ENCODE measurements at places on chromosomes 1 and 21. TPM values are rescaled to one million over a fixed set of nuclear protein-coding genes. Genes with fewer than 3 reads are reported as not detected.

DNA sequence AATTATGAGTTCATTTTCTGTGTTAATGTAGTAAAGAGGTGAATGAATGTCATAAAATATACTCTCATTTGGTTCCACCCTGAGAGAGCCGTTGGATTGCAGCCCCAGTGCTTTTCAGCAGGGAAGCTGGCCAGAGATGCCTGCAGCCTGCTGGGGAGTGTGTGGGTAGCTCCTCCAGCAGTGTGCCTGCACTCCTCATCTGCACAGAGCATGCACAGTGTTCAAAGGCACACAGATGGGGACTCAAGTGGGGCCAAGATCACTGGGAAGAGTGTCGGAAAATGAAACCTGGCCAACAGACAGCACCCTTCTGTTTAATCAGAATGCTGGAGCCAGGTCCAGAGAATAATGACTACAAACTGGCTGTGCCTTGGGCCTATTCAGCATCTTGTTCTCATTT, 206.8 kb downstream of the ST6GALNAC3 start:
- no peak for DNase-seq
- H3K4me3 ChIP-seq, result no peak overlapping the region
- no peaks in the 10 kb centered on the region for H3K27me3 ChIP-seq
- peaks cover 18% of the 10 kb centered on the region for H3K4me1 ChIP-seq
- H3K36me3 ChIP-seq, result no peaks in the 10 kb centered on the region
- H3K27ac ChIP-seq, result no peak overlapping the region

DNA sequence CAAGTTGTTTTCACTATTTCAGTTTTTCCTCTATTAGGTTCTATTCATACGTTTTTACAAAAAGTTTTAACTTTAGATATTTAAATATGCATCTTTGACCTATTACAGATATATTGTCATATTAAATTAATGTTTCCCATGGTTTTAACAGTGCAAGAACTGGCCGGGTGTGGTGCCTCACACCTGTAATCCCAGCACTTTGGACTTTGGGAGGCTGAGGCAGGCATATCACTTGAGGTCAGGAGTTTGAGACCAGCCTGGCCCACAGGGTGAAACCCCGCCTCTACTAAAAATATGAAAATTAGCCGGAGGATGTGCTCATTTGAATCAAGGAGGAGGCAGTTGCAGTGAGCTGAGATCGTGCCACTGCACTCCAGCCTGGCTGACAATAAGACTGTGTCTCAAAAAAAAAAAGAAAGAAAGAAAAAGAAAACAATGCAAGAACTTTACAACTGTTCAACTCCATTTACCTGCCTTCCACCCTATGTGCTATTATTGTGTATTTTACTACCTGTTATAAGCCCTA, 19.8 kb upstream of the TINAGL1 start:
- H3K36me3 ChIP-seq, result no peaks in the 10 kb centered on the region
- DNase-seq, result no peak
- no peaks in the 10 kb centered on the region for H3K4me1 ChIP-seq
- H3K27ac ChIP-seq, result no peak overlapping the region
- H3K4me3 ChIP-seq, result no peak overlapping the region

- DNase-seq, result no peak
- H3K36me3 ChIP-seq, result no peaks in the 10 kb centered on the region
- no peak overlapping the region for H3K27ac ChIP-seq
- H3K27me3 ChIP-seq, result no peaks in the 10 kb centered on the region
- no peak overlapping the region for H3K4me3 ChIP-seq
Measured at GRCh38 chr1:156342166-156342955, 4.0 kb downstream of the TSACC start.

DNA sequence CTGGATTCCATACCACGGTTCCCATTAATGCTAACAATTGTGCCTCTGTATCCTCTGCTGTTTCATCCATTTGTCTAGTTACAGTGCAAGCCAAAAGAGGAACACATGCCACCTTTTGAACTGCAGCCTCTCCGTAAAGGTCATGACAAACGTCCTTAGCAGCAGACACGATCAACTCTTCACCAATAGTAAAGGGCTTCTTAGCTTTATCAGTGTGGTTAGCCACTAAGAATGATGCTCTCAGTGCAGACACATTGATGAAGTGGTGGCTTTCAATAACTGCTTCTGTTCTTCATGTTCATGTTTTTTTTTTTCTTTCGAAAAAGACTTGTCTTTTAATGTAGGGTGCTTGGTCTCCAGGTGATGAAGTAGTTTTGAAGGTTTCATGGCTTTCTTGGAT, 14.3 kb downstream of the XPR1 start:
- no peaks in the 10 kb centered on the region for H3K4me1 ChIP-seq
- no peaks in the 10 kb centered on the region for H3K36me3 ChIP-seq
- H3K4me3 ChIP-seq, result no peak overlapping the region
- H3K27me3 ChIP-seq, result no peaks in the 10 kb centered on the region

GRCh38 chr1:164953815-164954214, 394.8 kb downstream of the PBX1 start:
- H3K27ac ChIP-seq, result no peak overlapping the region
- H3K36me3 ChIP-seq, result no peaks in the 10 kb centered on the region
- no peak overlapping the region for H3K4me3 ChIP-seq
- no peaks in the 10 kb centered on the region for H3K4me1 ChIP-seq

GRCh38 chr1:219582865-219583264, 30.0 kb downstream of the ZC3H11B start:
- H3K27ac ChIP-seq, result no peak overlapping the region
- no peaks in the 10 kb centered on the region for H3K4me1 ChIP-seq
- H3K4me3 ChIP-seq, result no peak overlapping the region
- no peaks in the 10 kb centered on the region for H3K36me3 ChIP-seq

GRCh38 chr1:1217621-1218523, 3.9 kb upstream of the TNFRSF4 start:
- H3K27ac ChIP-seq, result no peak overlapping the region
- H3K4me3 ChIP-seq, result no peak overlapping the region
- no peaks in the 10 kb centered on the region for H3K36me3 ChIP-seq
- no peak for DNase-seq
- H3K4me1 ChIP-seq, result peaks cover 6% of the 10 kb centered on the region

- no peaks in the 10 kb centered on the region for H3K4me1 ChIP-seq
- no peak for DNase-seq
- no peak overlapping the region for H3K27ac ChIP-seq
- no peaks in the 10 kb centered on the region for H3K27me3 ChIP-seq
- H3K36me3 ChIP-seq, result no peaks in the 10 kb centered on the region
Measured at GRCh38 chr21:40636026-40636425, 210.9 kb downstream of the DSCAM start.

TLCD4 gene
- total RNA-seq, result not detected

GPR25 gene
- 0.48 TPM for total RNA-seq

Measured in naive thymus-derived CD4-positive, alpha-beta T cell (primary cell).